ENCODE measurements at places on chromosomes 5 and 9.

GRCh38 chr9:78023003-78023741, 8.4 kb downstream of the GNAQ start:
- DNase-seq: no peak

DNA sequence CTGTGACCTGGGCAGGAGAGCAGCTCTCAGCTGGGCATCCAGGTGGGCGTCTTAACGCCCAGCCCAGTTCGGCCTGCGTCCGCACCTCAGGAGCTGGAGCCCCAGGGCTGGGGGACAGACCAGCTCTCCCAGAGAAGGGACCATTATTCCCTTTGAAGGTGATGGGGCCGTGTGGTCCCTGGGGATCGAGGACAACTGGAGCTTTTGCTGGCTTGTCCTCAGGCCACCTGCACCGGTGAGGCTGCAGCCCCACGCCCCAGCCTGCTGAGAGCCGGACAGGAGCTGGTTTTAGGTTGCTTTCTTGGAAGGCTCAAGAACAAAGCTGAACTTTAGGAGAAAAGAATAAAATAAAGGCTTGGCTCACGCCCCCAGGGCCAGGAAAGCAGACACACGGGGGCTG, 40.9 kb downstream of the NACC2 start:
- DNase-seq: no peak

- DNase-seq: no peak
Observed at GRCh38 chr9:128634651-128635262, 21.9 kb downstream of the DYNC2I2 start.

DNA sequence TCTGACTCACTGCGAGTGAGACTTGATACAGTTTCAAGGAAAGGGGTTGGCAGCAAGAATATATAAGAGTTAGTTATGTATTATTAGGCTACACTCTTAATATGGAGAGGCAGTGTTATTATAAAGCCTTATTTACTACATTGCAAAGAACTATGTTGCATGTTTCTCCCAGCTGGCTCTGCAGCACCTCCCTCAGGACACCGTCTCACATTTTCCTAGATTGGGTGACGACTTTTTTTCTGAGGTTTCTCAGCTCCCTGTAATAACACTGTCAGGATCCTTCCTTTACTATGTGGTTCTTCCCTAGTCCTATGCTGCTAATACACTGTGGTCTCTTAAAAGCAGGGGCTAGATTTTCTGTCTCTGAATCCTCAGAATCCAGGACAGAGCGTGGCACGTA, 153.7 kb downstream of the INSYN2B start:
- DNase-seq: no peak

- peak; percentile 4 for DNase-seq
Observed at GRCh38 chr5:174581479-174581878, 142.9 kb upstream of the MSX2 start.

- no peak for DNase-seq
Observed at GRCh38 chr5:57382655-57383054, 100.0 kb downstream of the ACTBL2 start.

DNA sequence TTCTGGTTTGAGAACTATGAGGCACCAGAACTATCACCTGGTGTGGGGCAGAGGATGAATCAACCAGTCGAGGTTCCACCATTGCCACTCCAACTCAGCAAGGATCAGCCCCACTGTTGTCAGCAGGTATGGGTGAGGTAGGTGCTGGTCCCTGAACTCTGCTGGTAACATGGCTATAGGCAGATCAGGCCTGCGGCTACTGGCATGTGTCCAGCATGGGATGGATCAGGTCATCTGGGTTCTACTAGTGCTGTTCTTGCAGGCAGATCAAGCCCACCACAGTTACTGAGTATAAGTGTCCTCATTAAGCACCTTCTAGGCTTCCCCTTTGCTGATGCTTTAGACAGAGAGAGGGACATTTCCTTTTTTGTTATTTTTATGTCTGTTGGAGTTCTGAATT, 71.7 kb downstream of the GABRA6 start:
- DNase-seq: no peak

GRCh38 chr5:176188085-176188484, 50.1 kb upstream of the SIMC1 start:
- no peak for DNase-seq

- DNase-seq: no peak
Observed at GRCh38 chr9:33468797-33469621, 4.7 kb downstream of the NOL6 start.

All from activated CD4-positive, alpha-beta T cell treated with anti-CD3 and anti-CD28 coated beads, Interleukin-2, amount 50 U/mL, for 48 hours (primary cell).